NCI-H1417 treated with DMSO at 0.1 percent for 48 hours (cell line): ENCODE measurements at places on chromosomes 1 and 21.

DNA sequence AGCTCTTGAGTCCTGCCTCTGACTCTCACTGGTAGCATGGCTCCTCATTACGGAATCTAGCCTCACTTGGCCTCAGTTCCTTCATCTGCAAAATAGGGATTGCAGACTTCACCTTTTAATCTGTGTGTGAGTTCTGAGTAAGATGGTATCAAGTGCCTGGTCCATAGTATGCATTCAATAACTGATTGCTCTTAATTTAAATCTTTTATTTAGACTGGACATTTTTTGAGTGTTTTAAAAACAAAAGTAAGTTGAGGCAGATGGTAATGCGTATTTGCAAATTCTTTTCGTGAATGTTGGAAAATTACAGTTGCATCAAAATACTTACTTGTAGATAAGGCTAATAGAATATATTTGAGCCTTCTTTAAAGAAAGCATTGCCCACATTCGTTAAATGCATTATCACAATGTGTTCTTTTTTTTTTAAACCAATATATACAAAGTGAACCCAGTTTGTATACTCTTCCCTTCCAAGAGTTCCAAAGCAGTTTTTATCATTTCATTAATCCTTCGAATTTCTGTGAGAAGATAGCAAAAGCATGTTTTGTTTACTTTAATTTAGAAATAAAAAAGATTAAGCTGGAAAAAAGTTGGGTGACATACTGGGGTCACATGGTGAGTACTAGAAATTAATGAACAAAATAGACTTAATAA is 8.1 kb downstream of the DNM3 start:
- DNase-seq = no peak

DNA sequence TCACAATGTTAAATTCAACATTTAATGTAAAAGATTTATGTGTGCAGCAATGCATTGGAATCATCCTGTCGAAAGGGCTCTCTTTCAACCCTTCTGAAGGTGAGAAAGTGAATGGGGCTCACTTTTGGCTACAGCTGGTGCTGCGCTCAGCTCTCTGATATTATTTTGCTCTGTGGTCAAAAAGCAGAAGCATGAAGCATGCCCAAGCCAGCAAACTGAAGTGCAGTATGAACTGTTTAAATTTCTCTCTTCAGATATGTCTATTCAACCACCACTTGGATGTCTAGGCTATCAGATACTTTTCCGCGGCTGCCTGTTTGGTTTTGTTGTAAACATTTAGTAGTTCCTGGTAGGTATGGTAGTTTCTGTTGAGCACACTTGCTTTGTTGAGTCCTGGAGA is 216.9 kb upstream of the TMPRSS15 start:
- no peak for DNase-seq

GRCh38 chr1:31567956-31568570 is 8.3 kb upstream of the TINAGL1 start:
- DNase-seq = no peak

- DNase-seq = no peak
These were observed 2.8 kb upstream of the ADAM30 start for GRCh38 chr1:119898981-119899720.

DNA sequence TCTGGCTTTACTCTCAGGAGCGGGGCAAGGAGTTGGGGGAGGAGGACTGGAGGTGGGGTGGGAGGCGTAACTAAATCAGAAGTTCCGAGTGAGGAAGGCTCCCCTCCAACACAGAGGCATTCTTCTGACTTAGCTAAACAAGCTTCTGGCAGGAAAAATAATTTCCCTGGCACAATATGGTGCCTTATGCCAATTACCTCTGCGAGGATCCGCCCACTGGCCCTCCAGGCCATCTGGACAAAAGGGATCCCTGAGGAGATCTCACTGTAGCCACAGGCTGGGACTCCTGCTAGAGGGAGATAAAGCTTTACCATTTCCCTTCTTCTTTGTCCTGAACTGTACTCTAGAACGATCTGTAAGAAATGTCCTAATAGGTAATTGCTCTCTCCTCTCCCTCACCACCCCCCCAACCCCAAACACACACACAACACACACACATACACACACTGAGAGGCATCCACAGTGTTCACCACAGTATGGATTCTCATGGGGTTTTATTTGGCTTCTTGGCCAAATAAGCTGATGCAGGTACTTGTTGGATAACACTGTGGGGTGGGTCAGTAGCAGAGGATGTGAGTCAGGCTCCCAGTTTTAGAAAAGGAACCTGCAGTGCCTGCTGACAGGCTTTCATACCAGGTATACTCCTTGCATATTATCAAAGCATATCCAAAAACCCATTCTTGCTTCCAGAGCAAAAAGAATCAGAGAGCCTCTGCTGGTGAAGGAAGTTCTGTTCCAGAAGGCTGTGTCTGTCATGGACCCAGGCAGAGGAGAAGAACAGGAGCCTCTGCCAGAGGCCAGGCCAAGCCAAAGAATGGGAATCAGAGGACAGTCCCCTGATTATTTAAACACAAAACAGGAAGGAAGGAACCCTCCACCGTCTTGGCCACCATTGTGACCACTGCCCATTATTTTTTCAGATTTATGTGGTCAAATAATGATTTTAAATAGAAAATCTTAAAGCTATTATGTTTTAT is 169.1 kb downstream of the C1orf21 start:
- DNase-seq = no peak

DNA sequence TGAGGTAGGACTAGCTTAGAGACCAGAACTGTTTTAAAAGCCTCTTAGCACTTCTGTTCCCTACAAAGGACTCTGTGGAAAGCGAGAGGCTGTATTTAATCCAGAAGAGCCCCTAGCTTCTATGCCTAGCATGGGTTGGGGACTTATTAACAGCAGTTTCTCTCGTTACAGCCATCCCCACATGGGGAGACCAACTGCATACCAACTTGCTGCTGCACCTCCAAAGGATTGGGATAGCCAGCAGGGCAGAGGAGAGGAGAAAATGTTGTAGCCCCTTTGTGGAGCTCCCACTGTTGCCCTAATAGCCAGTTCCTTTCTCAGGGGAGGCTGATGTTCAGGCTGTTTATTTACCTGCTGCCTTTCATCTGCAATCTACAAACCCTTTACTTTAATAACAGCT is 11.0 kb upstream of the CELSR2 start:
- no peak for DNase-seq

DNA sequence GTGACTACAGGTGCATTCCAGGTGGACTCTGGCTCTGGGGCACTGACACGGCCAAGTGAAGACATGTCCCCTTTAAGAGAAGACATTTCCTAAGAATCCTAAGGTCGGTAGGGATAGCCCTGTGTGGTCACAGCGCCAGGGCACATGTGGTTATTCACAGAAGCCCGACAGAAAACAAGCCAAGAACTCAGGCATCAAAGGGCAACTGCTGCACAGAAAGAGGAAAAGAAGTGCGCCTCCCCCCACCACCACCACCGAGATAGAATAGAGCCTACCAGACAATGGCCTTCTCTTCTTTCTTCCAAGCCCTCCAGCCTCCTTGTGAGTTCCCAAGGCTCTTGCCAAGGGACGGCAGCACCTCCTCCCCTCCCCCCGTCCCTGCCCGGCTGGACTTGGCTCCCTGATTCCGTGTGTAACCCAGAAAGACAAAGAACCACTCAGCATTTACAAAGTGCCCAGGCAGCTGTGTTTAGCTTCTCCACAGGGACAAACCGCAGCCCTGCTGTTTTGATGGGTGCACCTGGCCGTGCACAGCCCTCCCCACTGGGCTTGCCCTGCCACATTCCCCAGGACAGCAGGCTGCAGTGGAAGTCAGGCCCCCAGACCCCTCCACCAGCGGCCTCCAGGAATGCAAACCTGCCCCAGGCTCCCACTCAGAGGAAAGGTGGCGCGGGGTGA is 30.2 kb downstream of the TMPRSS2 start:
- DNase-seq = peak; percentile 30

- no peak for DNase-seq
These were observed 228.0 kb downstream of the RYR2 start for GRCh38 chr1:237269938-237270337.

- no peak for DNase-seq
These were observed 249.4 kb downstream of the PLPP3 start for GRCh38 chr1:56329970-56330369.

- peak; percentile 43 for DNase-seq
These were observed 32.0 kb downstream of the INPP5B start for GRCh38 chr1:37914719-37915475.

GRCh38 chr1:180278596-180279395 is 48.7 kb downstream of the LHX4 start:
- no peak for DNase-seq
